ENCODE measurements at places on chromosomes 5 and 9.
A peak's percentile ranks its signal among the peaks of the same experiment; 100 is the strongest.

DNA sequence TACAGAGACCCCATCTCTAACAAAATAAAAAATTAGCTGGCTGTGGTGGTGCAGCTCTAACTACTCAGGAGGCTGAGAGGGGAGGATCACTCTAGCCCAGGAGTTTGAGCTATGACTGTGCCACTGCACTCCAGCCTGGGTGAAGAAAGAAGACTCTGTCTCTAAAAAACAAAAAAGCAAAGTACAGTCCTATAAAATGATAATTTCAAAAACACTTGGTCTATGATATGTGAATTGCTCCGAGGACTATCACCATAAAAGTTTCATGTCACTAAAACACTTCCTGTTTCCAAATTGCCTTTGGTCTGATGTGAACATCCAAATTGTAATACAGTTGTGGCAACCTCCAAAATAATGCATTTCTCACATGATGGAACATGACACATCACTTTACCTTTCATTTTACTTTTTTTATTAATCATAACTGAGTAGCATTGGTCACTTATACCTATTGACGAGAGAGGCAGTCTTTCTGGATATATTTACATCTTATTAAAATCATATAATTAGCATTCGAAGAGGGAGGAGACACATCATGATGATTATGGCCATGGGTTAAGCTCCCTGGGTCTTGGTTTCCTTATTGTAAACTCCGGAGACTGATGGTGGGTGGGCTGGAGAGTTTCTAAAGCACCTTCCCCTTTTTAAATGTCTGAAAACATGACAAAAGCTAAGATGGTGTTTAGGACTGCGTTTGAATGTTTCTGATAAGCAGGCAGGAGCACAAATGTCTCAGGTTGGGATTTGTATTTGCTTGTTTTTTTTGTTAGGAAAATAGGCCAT, 25.8 kb upstream of the CD180 start:
- no peak for DNase-seq

- DNase-seq, result peak; percentile 80
Observed at GRCh38 chr5:173638126-173639040, 21.9 kb upstream of the BOD1 start.

GRCh38 chr5:147403651-147404640, 105.9 kb downstream of the DPYSL3 start:
- no peak for DNase-seq

GRCh38 chr9:93955981-93956784, 1.0 kb upstream of the BARX1 start:
- DNase-seq, result no peak

- peak; percentile 83 for DNase-seq
Observed at GRCh38 chr9:91775011-91775707, 174.9 kb downstream of the ROR2 start.

GRCh38 chr5:510521-510920, 13.7 kb downstream of the SLC9A3 start:
- no peak for DNase-seq

GRCh38 chr5:3020426-3020825, 268.9 kb upstream of the IRX2 start:
- DNase-seq, result no peak

GRCh38 chr9:121772600-121773285, 121.3 kb downstream of the DAB2IP start:
- no peak for DNase-seq

DNA sequence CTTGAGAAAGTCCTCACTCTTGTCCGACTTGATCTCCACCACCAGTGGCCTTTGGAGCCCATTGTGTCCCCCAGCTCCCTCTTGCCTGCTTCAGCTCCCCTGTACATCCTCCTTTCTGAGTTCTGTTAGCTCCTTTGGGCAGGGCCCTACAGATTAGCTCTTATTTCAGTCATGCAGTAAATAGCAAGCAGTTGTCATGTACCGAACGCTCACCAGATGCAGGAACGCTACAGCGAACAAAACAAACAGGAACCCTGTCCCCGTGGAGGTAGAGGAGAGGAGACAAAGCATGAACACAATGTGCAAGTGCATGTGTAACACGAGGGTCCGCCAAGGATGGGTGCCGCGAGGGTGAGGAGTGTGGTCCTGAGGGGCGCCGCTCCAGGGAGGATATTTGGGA, 111.3 kb downstream of the PDZD2 start:
- no peak for DNase-seq

GRCh38 chr9:134868751-134869553, 11.7 kb upstream of the FCN2 start:
- no peak for DNase-seq

GRCh38 chr9:134738869-134739659, 97.5 kb downstream of the COL5A1 start:
- peak; percentile 83 for DNase-seq

DNA sequence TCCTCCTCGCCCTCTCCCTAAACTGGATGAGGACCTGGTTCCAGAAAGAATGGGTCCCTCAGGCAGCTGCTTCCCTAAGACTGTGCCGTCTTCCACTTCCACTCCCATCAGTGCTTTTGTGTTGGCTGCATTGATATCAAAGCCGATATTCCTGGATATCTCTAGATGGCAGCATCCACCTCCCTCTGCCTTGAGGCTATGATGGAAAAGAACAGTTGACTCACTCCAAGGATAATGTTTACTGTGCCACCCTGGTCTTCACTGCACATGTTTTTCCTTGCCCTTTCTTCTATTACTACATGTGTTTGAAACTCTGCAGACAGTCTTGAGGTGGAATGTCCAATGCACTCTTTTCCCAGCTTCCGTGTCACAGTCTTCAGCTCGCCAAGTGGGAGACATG, 211.6 kb downstream of the MAST4 start:
- no peak for DNase-seq
